SJSA1 (cell line): ENCODE measurements at places on chromosomes 3 and 15. TPM values are rescaled to one million over a fixed set of nuclear protein-coding genes. Genes with fewer than 3 reads are reported as not detected.

GRCh38 chr3:116077557-116077956, 367.7 kb downstream of the LSAMP start:
- no peaks in the 10 kb centered on the region for H3K4me1 ChIP-seq
- no peak overlapping the region for H3K4me3 ChIP-seq
- H3K36me3 ChIP-seq: no peaks in the 10 kb centered on the region
- no peak overlapping the region for H3K27ac ChIP-seq

Gene ZNF35
- total RNA-seq: 7.7 and 14.7 TPM in 2 replicates

Gene DLL4
- not detected in 2 replicates for total RNA-seq

GRCh38 chr3:58025406-58025805, 17.2 kb downstream of the FLNB start:
- no peak overlapping the region for H3K4me3 ChIP-seq
- H3K36me3 ChIP-seq: peaks cover 25% of the 10 kb centered on the region
- DNase-seq: no peak
- H3K27ac ChIP-seq: no peak overlapping the region
- peaks cover 36% of the 10 kb centered on the region for H3K4me1 ChIP-seq
- H3K27me3 ChIP-seq: no peaks in the 10 kb centered on the region

Gene CD200R1
- 0.06 TPM in 1 of 2 replicates, not detected in the other for total RNA-seq

DNA sequence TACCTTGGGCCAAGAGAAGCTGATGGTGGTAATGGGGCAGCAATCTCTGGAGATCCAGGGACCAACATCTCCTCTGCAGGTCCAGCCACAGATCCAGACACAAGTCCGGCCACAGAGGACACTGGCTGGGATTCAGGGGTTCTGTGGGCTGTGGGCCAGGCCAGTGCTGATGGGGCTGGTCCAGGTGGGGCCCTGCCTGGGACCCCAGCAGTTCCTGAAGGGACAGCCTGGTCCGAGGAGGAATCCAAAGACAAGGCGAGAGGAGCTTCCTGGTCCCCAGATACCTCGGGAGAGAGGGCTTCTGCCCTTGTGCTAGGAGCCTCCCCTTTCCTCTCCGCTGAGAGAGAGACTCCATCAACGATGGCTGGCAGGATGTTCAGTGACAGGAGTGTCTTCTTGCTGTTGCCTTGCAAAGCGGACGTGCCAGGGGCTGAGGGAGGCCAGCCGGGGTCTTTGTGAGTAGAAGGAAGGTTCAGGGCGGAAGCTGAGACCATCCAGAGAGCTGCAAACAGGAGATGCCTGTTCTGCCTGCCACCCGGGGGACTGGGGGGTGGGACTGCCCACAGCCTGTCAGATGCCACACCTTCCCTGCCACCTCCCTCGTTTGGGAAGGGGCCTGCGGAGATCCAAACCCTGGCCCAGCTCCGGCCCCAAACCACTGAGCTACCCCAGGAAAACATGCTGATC, 24.5 kb upstream of the GOLGA6C start:
- no peak overlapping the region for H3K27ac ChIP-seq
- H3K4me1 ChIP-seq: no peaks in the 10 kb centered on the region; the same call in 1 of the 2 replicates
- no peaks in the 10 kb centered on the region for H3K36me3 ChIP-seq
- no peak for DNase-seq
- H3K27me3 ChIP-seq: peaks cover 18% of the 10 kb centered on the region

- H3K27me3 ChIP-seq: no peaks in the 10 kb centered on the region
- H3K36me3 ChIP-seq: peaks cover 7% of the 10 kb centered on the region; the same call in 1 of the 2 replicates
- H3K27ac ChIP-seq: no peak overlapping the region
- peaks cover 5% of the 10 kb centered on the region for H3K4me1 ChIP-seq
- no peak for DNase-seq
- H3K4me3 ChIP-seq: no peak overlapping the region
These were observed 78.1 kb downstream of the OXNAD1 start for GRCh38 chr3:16343101-16343500.

Gene POLQ
- 8.0 and 9.1 TPM in 2 replicates for total RNA-seq

- H3K4me3 ChIP-seq: no peak overlapping the region
- no peak for DNase-seq
- H3K27ac ChIP-seq: no peak overlapping the region
- H3K36me3 ChIP-seq: no peaks in the 10 kb centered on the region
- no peaks in the 10 kb centered on the region for H3K4me1 ChIP-seq
These were observed 2.4 kb downstream of the TMEM40 start for GRCh38 chr3:12756635-12757034.

Gene BFSP2
- total RNA-seq: not detected in 2 replicates

Gene HPS3
- 27.9 and 34.2 TPM in 2 replicates for total RNA-seq

Gene C2CD4A
- not detected in 2 replicates for total RNA-seq

- DNase-seq: no peak
- no peaks in the 10 kb centered on the region for H3K36me3 ChIP-seq
- no peak overlapping the region for H3K27ac ChIP-seq
- H3K27me3 ChIP-seq: no peaks in the 10 kb centered on the region
- no peaks in the 10 kb centered on the region for H3K4me1 ChIP-seq
These were observed 402.4 kb upstream of the PDZRN3 start for GRCh38 chr3:74027121-74027520.

Gene DNASE1L3
- total RNA-seq: not detected in 2 replicates

Gene B3GALNT1
- total RNA-seq: 23.1 and 44.7 TPM in 2 replicates

DNA sequence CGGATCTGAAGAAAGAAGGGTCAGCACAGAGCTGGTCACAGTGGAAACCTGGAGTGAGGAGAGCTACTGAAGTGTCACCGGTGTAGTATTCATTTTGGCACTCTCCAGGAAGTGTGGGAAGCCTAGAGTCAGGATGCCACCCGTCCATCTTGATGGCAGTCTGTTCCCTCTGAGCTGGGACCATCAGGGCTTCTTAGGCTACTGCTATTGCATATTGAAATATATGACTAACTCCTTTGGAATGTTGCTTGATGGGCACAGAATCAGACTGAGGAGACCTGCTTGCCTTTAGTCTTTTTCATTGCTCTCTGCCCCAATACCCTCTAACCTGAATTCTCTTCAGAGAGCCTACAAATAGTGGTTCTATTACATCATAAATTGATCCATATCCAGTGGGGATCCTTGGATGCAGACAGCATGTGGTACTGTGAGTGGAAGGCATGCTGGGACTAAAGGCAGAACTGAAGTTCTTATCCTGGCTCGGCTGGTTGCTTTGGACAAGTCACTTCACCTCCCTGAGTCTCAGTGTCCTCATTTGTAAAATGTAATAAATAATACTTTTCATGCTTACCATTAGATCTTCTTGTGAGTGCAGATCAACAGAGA, 143.5 kb downstream of the PDE8A start:
- no peak for DNase-seq
- peaks cover 34% of the 10 kb centered on the region for H3K36me3 ChIP-seq
- H3K4me1 ChIP-seq: peaks cover 6% of the 10 kb centered on the region
- H3K27ac ChIP-seq: no peak overlapping the region

Gene SHF
- 2.0 TPM in 1 of 2 replicates, not detected in the other for total RNA-seq

- H3K27ac ChIP-seq: no peak overlapping the region
- no peak for DNase-seq
- H3K27me3 ChIP-seq: no peaks in the 10 kb centered on the region
- no peaks in the 10 kb centered on the region for H3K36me3 ChIP-seq
- H3K4me3 ChIP-seq: no peak overlapping the region
These were observed 11.6 kb upstream of the TAFA4 start for GRCh38 chr3:68943753-68944500.

Gene TAGLN3
- total RNA-seq: not detected in 2 replicates

- H3K4me3 ChIP-seq: no peak overlapping the region
- DNase-seq: peak; percentile 94
- H3K27me3 ChIP-seq: no peaks in the 10 kb centered on the region
- peaks cover 4% of the 10 kb centered on the region; the same call in 1 of the 2 replicates for H3K36me3 ChIP-seq
These were observed 63.0 kb downstream of the SH3BP5 start for GRCh38 chr3:15269091-15269989.

Gene EXOSC7
- total RNA-seq: 52.2 and 92.5 TPM in 2 replicates

- no peaks in the 10 kb centered on the region for H3K36me3 ChIP-seq
- H3K4me1 ChIP-seq: no peaks in the 10 kb centered on the region
- no peak for DNase-seq
- no peaks in the 10 kb centered on the region for H3K27me3 ChIP-seq
- no peak overlapping the region for H3K4me3 ChIP-seq
- no peak overlapping the region for H3K27ac ChIP-seq
These were observed 172.6 kb upstream of the CHL1 start for GRCh38 chr3:24006-24405.

DNA sequence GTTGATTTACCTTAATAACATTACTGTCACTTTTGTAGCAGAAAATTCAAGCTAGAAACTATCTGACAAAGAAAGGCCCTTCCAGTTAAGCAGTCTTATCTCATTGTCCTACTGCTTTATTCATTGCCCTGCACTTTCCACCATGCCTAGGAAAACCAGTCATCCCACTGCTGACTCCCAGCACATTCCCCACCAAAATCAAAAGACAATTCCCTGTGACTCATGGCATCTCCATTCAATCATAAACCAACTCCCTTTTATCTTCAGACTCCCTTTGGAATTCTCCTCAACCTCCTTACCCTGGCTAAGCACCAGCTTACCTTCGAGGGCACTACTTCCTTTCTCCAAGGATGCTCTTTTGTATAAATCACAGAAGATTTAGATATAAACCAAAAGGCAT, 184.3 kb downstream of the PLCH1 start:
- H3K36me3 ChIP-seq: no peaks in the 10 kb centered on the region
- no peak overlapping the region for H3K27ac ChIP-seq
- DNase-seq: peak; percentile 52
- peaks cover 14% of the 10 kb centered on the region for H3K4me1 ChIP-seq
- H3K4me3 ChIP-seq: no peak overlapping the region
- H3K27me3 ChIP-seq: no peaks in the 10 kb centered on the region

Gene A4GNT
- not detected in 2 replicates for total RNA-seq

Gene CD96
- total RNA-seq: 0.13 and 0.38 TPM in 2 replicates

Gene POPDC2
- total RNA-seq: 0.97 TPM in 1 of 2 replicates, not detected in the other

GRCh38 chr3:22117751-22118346, 366.8 kb upstream of the ZNF385D start:
- DNase-seq: no peak
- H3K4me1 ChIP-seq: no peaks in the 10 kb centered on the region

- no peaks in the 10 kb centered on the region for H3K36me3 ChIP-seq
- peaks cover 33% of the 10 kb centered on the region for H3K4me1 ChIP-seq
- no peak overlapping the region for H3K4me3 ChIP-seq
- H3K27ac ChIP-seq: no peak overlapping the region
- no peak for DNase-seq
- no peaks in the 10 kb centered on the region for H3K27me3 ChIP-seq
These were observed 4.0 kb upstream of the LMCD1 start for GRCh38 chr3:8497582-8497981.

Gene RBPMS2
- total RNA-seq: 0.11 TPM in 1 of 2 replicates, not detected in the other

Gene MYH15
- 0.05 TPM in 1 of 2 replicates, not detected in the other for total RNA-seq

DNA sequence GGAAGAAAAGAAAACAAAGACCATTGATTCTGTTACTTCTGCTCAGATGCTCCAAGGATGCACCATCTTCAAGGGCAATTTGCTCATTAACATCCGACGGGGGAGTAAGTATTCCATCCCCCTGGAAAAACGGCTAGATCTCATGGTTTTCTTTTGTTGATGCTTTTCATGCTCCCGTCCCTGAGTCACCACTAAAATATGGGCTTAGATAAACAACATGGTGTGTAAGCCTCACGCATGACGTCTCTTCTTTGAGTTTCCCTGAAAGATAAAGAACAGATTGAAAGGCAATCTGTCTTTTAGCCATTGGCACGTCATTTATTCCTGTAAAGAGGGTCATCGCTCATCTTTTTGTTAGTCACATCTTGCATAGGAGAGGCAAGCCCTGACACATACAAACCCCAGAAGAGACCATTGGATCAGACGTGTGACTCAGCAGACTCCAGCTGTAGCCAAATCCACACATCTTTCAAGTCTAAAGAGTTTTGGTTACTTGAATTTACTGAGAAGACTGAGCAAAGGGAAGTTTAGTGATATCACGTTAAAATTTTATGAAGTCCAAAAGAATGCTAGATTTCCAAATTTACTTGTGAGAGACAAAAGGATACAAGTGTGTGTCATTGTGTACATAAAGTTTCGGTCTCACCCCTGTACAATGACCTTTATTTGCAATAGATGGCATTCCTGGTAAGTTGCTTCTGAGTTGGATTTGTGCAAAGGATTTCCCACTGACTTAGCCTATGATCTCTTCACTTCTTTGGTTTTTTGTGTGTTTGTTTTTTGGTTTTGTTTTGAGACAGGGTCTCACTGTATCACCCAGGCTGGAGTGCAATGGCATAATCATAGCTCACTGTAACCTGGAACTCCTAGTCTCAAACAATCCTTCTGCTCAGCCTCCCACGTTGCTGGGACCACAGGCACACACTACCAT, 110.5 kb downstream of the PGPEP1L start:
- peak; percentile 99 for DNase-seq
- peak overlapping the region; percentile 98 for H3K27ac ChIP-seq
- no peaks in the 10 kb centered on the region for H3K27me3 ChIP-seq
- 0 out of 2 replicates have a peak, but pooled peaks cover 2% of the 10 kb centered on the region for H3K36me3 ChIP-seq
- peaks cover 68% of the 10 kb centered on the region for H3K4me1 ChIP-seq

- no peak for DNase-seq
- peak overlapping the region; percentile 30; the same call in 1 of the 2 replicates for H3K27ac ChIP-seq
- H3K36me3 ChIP-seq: no peaks in the 10 kb centered on the region
- H3K4me3 ChIP-seq: no peak overlapping the region
These were observed 767.2 kb upstream of the LMCD1 start for GRCh38 chr3:7734456-7734855.

DNA sequence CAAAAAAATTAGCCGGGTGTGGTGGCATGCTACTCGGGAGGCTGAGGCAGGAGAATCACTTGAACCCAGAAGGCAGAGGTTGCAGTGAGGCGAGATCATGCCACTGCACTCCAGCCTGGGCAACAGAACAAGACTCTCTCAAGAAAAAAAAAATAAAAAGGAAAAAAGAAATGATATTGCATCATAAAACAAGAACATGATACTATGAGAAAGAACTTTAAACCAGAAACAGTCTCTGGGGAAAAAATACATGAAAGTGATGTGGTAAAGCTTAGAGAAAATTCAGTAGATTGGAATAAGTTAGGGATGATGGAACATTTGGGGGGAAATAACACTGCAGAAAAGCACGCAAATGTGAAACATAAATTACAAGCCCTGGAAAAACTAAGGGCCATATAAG, 54.7 kb downstream of the CRYGS start:
- H3K27ac ChIP-seq: no peak overlapping the region
- no peaks in the 10 kb centered on the region for H3K4me1 ChIP-seq
- no peak for DNase-seq
- H3K27me3 ChIP-seq: peaks cover 10% of the 10 kb centered on the region; the same call in 1 of the 2 replicates

Gene GOLGA6L9
- total RNA-seq: 1.1 and 1.6 TPM in 2 replicates

- no peaks in the 10 kb centered on the region for H3K4me1 ChIP-seq
- no peak overlapping the region for H3K27ac ChIP-seq
- H3K27me3 ChIP-seq: no peaks in the 10 kb centered on the region
- DNase-seq: no peak
- H3K36me3 ChIP-seq: no peaks in the 10 kb centered on the region
These were observed 10.9 kb upstream of the EHD4 start for GRCh38 chr15:41983221-41983620.

DNA sequence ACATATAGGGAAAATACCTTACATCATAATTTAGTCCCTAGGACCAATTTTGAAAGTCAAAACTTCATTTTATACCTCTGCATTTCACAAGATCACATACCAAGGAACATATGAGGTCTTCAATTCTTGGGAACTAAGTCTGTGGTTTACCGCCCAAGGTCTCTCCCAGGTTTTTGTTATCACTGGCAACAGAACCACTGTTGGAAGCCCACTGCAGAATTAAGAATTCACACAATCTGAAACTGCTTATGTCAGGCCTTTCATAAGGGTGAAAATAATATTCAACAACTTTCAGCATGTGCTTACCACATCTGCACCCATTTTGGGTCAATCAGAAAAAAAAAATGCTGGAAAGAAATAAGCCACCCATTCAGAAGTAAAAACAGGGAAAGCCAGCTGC, 107.2 kb upstream of the MME start:
- H3K4me1 ChIP-seq: no peaks in the 10 kb centered on the region
- no peak overlapping the region for H3K27ac ChIP-seq
- H3K36me3 ChIP-seq: no peaks in the 10 kb centered on the region
- no peak overlapping the region for H3K4me3 ChIP-seq
- no peaks in the 10 kb centered on the region for H3K27me3 ChIP-seq
